ENCODE measurements at places on chromosomes 3 and 15.

DNA sequence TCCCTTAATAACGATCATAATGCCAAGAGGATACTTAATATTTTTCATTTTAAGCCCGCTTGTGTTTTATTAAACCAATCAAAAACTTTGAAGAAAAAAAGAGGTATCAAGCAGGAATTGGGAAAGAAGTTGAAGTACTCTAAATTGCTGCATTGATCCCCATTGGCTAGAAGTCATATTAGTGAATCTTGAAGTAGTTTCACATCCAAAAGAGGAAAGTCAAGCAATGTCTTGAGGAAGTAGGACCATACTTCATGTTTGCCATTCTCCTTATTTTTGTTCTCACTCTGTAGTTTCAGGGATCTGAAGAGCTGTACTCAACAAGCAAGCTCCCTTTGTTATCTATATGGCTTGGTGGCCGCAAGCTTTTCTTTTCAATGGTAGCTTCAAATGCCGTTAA, 2.2 kb downstream of the SCAANT1 start:
- DNase-seq, result no peak

DNA sequence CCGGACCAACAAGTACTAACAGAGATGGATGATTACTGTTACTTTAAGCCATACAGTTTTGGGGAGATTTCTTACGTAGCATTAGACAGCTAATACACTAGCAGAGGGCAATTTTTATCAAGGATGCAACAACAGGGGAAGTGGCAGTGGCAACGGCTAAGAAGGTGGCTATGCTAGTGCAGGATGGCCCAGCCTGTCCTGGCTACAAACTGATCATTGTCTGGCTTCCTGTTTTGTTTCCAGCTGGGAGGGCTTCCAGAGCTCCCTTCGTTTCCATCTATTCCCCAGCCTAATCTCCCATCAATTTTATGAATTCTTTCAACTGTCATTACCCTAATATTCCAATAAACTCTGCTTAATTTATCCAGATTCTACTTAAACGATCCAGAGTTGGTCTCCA, 16.0 kb upstream of the PLA2G4F start:
- DNase-seq, result no peak

GRCh38 chr3:11634081-11634635, 9.6 kb downstream of the VGLL4 start:
- no peak for DNase-seq

- no peak for DNase-seq
Measured at GRCh38 chr3:12695112-12695511, 31.2 kb upstream of the RAF1 start.

GRCh38 chr15:98658831-98659699, 10.7 kb downstream of the IGF1R start:
- no peak for DNase-seq
